ENCODE measurements at places on chromosomes 12 and 14.

DNA sequence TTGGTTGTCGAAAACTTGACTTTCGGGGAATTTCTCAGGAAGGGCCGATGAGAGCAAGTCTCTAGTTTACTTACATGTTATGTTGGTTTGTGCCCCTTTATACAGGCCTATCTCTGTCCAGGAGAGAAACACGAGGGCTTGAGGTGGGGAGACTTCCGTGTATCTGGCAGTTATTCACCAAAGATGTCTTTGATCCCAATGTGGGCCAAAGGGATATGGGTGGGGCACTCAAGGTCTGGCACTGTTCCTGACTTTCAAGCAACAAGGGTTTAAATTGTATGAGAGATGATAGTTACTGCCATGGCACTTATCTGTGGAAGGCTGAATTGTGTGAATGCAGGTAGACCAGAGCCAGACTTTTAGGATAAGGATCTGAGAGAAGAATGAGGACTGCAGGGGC, 137.2 kb upstream of the DHRS4 start:
- no peak for DNase-seq

DNA sequence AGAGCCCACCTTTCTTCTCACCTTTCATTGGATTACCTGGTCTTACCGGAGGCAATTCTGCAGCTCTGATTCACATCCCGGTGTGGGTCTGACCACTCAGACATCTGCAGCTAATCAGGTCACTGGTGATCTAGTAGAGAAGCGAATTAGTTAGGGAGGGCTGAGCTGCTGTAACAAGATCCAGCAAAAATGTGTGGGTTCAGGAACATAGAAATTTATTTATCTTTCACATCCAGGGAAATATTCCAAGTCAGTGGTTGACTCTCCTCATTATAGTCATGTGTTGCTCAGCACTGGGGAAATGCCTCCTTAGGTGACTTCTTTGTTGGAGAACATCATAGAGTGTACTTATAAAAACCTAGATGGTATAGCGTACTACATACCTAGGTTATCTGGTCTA, 218.7 kb upstream of the PELI2 start:
- DNase-seq, result no peak

DNA sequence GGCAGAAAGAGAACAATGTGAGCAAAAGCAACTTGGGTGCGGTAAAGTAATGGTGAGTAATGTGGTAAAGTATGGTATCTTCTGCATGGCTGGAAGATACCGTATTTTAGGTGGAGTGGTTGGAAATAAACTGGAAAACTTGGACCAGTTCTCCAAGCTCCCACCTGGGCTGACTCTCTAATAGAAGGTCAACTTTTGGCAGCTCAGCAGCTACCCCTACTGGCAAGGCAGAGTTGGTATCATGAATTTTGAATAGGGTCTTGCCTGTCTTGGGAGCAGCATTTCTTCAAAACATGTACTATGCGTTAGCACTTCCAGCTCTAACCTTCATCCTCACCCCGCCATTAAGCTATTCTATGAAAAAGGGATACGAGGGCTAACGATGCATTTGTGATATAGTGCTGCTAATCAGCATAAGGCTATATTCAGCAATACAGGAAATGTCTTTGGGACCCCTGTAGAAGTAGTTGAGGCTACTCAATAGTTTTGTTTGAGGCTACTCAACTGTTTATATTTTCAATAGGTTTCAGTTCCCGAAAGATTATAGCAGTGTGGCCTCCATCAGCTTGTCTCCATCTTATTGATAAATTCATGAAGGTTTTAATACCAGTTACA, 276.3 kb upstream of the FAR2 start:
- DNase-seq, result peak; percentile 29

DNA sequence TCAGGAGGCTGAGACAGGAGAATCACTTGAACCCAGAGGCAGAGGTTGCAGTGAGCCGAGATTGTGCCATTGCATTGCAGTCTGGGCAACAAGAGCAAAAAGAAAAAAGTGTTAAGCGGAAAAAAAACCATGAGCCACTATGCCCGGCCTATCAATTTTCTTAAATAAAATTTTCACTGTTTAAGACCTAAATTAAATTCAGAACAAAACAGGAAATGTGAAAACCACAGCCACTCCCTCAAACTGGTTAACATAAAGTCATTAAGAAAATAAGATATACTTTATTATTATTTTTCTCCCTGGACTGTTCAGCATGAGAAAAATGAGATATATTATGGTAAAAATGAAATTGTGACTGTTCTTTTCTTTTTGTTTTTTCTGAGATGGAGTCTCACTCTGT, 44.6 kb upstream of the GCH1 start:
- DNase-seq, result no peak

DNA sequence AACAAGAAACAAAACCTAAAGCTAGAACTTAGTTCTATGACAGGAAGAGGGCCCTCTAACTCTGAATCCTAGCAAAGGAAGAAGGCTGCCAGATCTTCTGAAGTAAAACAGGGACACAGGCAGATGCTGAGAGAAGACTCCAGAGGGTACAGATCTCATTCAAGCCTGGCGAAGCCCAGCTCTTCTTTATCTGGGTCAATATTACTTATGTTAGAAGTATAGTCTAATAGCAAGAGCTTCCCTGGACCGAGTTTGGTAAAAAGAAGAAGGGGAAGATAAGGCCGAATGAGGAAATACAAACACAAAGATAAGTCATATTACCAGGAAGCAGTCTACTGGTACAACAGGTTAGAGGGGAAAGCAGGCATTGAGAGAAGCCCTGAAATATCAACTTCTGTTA, 79.9 kb upstream of the CCDC91 start:
- no peak for DNase-seq

- DNase-seq, result no peak
These were observed 6.3 kb downstream of the PPM1H start for GRCh38 chr12:62928632-62929031.

DNA sequence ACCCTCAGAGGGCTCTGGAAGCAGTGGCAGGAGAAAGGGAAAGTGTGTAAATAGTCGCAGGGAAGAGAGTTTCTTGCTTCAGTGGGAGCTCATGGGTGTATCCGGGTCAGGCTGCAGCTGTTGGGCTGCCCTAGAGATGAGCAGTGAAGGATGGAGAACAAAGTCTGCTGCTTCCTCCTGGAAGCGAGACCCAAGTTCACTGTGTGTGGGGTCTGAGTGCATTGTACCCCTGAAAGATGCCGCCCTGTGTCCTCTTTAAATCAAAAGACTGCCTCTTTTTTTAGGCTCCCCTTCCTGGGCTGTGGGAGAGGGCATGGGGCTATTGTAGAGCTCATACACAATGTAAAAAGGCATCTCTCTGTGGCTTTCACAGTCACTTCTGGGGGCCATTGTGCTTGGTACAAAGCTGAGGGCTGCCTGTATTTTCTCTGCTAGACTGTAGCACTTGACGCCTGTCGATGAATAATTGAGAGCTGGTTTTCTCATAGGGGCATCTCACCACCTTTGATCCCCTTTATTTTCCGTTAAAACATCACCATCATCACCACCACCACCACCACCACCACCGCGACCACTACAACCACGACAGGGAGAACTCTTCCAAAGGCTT, 16.7 kb downstream of the CHST11 start:
- no peak for DNase-seq

GRCh38 chr12:4383304-4383865, 3.9 kb upstream of the FGF23 start:
- no peak for DNase-seq

- DNase-seq, result no peak
These were observed at the start of gene PDE3A for GRCh38 chr12:20368114-20368650. PDE3A (plus strand) TSS chr12:20368537; CDS start chr12:20369285, 748 bp downstream.

- no peak for DNase-seq
These were observed 77.8 kb downstream of the SLC24A4 start for GRCh38 chr14:92400579-92401444.

GRCh38 chr12:62673028-62673815, 206.6 kb downstream of the MON2 start:
- DNase-seq, result no peak

DNA sequence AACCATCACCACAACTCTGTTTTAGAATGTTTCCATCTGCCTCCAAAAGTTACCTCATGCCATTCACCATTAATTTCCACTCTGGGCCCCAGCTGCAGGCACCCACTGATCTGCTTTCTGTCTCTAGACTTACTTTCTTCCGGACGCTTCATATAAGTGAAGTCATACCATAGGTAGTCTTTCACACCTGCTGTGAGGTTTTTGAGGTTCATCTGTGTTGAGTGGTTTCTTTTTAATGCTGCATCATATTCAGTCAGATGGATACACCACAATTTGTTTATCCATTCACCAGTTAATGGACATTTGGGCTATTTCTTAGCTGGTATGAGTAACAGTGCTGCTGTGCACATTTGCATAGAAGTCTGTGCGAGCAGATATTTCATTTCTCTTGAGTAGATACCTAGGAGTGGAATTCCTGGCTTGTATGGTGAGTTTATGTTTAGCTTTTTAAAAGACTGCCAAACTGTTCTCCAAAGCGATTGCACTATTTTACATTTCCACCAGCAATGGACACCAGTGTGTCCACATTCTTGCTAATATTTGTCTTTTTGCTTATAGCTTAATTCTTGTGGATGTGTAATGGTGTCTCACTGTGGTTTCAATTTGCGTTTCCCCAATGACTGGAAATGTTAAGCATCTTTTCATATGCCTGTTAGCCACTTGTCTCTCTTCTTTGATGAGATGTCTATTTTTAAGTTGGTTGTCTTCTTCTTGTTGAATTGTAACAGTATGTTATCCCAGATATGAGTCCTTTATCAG, 48.3 kb downstream of the ZFYVE21 start:
- DNase-seq, result no peak

- DNase-seq, result no peak
These were observed 6.3 kb upstream of the TMEM121 start for GRCh38 chr14:105519946-105520698.

GRCh38 chr12:131352296-131352900, 358.5 kb upstream of the SFSWAP start:
- DNase-seq, result no peak

DNA sequence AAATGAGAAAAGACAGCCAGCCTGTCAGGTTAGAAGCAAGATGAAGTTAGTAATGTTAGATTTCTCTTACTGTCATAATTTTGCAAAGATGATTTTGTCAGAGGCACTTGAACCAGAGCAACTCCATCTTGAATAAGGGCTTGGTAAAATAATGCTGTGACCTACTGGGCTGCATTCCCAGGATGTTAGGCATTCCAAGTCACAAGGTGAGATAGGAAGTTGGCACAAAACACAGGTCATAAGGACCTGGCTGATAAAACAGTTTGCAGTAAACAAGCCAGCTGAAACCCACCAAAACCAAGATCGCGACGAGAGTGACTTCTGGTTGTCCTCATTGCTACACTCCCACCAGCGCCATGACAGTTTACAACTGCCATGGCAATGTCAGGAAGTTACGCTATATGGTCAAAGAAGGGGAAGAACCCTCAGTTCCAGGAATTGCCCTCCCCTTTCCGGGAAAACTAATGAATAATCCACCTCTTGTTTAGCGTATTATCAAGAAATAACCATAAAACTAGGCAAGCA, 1313.5 kb upstream of the TMEM132C start:
- DNase-seq, result no peak

GRCh38 chr14:96662116-96662970, 134.8 kb upstream of the VRK1 start:
- no peak for DNase-seq

GRCh38 chr14:30796707-30797106, 77.7 kb upstream of the COCH start:
- DNase-seq, result no peak

DNA sequence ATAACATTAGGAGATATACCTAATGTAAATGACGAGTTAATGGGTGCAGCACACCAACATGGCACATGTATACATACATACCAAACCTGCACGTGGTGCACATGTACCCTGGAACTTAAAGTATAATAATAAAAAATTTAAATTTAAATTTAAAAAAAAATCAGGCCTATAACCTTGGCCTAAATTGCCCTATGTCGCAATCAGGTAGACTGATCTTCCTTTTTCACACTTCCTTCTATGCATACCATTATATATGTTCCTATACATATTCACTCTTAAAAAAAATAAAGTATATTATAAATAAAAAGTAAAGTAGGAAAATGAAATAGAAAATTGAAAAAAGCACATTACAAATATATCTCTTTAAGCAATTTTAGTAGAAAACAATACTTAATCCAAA, 117.7 kb upstream of the GARIN2 start:
- no peak for DNase-seq

GRCh38 chr14:51967521-51967920, 21.8 kb upstream of the RTRAF start:
- no peak for DNase-seq

DNA sequence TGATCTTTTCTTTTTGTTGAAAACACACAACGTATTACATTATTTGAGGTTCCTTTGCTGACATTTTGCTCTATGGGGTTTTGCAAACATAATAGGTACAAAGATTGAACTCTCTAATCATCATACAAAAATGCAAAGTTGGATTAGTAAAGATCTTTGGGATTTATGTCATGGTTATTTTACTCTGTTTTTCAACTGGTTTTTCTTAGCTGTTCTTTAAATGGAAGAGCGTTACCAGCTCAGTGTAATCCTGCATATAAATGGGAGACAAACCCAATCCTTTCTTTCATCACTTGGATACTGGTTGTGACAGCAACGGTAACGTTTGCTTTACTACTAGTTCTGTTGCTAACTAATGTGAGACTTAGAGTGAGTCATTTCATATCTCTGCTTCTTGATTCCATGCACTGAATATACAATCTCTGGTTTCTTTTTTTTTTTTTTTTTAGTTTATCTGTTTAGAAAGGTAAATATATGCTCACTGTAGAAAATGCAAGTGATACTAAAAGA, 104.9 kb upstream of the NOVA1 start:
- DNase-seq, result no peak

DNA sequence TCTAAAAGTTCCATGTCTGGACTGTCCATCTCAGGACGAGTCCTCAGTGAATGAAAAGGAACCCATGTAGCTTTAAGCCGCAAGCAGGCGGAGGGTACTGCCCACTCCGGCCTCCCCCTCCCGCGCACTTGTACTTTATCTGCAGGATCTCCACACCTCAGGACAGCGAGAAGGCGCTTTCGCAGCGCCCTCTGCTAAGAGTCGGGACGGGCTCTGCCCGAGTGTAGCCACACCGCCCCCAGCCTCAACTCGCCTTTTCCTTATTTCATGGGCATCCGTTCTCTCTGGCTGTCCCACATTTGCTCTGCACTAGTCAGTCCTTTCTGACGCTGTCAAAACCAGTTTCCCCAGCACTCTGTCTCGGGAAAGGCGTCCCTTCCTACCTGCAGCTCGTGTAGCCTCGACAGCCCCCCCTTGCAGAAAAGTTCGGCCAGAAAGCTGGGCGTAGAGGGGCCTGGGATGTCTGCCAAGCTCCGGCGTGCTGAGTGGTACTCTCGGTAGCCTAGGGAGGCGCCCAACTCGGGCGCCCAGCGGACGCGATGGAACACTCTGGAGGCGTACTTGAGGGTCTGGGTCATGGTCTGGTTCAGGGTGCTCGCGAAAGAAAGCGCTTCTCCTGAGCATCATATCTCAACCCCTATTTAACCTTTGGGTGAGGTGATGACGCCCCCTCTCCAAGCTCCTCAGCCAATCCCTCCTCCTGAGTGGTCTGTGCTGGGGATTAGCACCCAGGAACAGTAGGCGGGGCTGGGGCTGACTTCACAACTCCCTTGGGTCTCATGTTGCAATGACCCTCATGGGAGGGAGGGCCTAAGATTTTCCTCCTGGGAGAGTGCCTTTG, at the start of gene CYP27B1:
TSS of gene CYP27B1 (minus strand) at position 615 of the 841 bp plus-strand sequence. CDS start at position 578, 37 bp downstream.
- DNase-seq, result no peak
